CD4-positive, alpha-beta memory T cell (primary cell): ENCODE measurements at places on chromosomes 7 and 10. TPM values are rescaled to one million over a fixed set of nuclear protein-coding genes. Genes with fewer than 3 reads are reported as not detected.

DNA sequence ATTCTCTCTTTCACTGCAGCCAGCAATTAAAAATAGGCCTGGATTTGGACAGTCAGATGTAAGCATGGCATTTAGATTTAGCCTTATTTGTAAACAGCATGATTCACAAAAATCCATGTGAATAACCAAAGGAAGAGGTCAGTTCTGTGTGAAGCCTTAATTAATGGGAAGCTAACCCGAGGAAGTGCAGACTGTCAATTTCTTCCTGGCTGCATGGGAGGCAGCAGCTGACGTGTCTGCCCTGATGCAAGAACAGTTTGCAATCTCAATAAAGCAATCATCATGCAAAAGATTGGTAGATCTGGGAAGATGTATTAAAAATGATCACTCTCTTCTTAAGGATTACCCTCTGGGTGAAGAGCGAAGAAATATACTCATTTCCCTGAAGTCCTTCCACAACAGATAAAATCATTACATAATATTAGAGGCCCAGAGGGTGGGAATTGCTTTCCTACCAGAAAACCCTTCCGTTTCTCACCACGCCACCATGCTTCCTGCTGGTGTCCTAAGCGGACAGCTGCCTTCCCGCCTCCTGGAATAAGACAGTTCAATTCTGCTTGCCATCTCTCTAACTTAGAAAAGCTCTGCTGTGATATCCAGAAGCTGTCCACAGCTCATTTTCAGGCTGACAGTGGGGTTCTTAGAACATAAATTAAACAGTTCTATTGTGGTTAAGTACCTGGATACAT, 526.7 kb upstream of the NRP1 start:
- DNase-seq = no peak

GRCh38 chr7:158027646-158028045, 560.0 kb downstream of the PTPRN2 start:
- no peak for DNase-seq

DNA sequence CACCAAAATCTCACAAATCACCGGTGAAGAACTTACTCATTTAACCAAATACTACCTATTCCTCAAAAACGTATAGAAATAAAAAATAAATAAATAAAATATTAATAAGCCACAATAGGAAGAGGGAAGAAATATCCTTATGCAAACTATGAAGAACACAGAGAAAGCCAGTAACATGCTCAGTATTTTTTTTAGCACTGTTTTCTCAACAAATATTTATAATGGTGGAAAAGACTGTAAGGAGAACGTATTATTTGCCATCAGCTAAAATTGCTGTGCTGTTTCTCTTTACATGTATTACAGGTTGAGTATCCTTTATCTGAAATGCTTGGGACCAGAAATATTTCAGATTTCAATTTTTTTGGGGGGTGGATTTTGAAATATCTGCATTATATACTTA, 21.0 kb downstream of the KIAA1217 start:
- DNase-seq = no peak

GRCh38 chr10:29322918-29323317, 34.0 kb downstream of the LYZL1 start:
- DNase-seq = no peak

DNA sequence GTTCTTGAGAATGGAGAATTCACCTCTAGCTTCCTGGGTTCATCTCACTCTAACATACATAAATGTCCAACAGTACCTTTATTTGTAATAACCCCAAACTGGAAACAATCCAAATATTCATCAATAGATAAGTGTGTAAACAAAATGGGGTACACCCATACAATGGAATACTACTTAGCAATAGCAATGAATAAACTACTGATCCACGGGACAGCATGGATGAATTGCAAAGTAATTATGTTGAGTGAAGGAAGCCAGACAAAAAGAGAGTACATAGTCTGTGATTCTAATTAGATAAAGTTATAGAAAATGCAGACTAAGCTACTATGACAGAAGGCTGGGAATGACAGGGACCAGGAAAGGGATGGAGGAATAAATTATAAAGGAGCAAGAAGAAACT, 391.3 kb downstream of the CCSER2 start:
- no peak for DNase-seq

DNA sequence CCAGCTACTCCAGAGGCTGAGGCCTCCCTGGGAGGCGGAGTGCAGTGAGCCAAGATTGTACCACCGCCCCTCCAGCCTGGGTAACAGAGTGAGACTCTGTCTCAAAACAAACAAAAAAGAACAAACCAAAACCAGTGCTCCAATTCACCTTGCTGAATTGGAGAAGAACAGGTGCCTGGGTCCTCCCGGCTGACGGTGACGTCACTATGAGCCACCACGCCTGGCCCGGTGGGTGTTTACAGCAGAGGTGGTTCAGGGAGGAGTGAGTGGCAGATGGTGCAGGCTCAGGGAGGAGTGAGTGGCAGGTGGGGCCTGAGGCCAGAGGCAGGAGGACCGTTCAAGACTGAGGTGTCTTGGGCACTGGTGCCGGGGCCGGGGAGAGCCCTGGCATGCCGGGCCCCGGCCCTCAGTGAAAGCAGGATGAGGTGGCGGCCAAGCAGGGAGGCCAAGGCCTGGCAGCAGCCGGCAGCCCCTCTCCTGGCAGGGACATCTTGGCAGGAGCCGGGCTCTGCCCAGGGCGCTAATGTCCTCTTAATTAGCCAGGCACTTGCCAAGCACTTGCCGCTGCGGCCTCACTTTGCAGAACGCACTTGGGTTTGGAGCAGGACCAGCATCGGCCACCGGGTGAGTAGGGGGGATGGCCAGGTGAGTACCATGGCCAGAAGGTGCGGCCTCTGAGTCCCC, 162.8 kb upstream of the TNRC18 start:
- DNase-seq = no peak

DNA sequence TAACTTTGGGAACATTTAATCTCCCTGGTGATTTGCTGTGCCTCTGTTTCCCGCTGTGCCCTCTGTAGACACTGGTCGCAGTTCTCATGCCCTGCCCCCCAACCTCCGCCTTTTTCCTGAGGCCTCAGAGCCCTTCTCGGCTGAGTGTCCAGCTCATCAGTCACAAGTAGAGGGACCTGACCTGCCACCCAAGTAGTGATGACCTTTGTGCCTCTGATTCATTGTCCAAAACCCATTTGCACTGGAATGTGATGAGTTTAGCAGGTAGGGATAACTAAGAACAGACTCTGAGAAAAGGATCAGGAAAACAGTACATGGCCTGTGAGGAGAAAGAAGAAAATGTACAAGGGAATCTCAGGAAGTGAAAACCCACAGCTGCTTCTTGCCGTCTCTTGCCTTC, 58.8 kb downstream of the LANCL2 start:
- no peak for DNase-seq

DNA sequence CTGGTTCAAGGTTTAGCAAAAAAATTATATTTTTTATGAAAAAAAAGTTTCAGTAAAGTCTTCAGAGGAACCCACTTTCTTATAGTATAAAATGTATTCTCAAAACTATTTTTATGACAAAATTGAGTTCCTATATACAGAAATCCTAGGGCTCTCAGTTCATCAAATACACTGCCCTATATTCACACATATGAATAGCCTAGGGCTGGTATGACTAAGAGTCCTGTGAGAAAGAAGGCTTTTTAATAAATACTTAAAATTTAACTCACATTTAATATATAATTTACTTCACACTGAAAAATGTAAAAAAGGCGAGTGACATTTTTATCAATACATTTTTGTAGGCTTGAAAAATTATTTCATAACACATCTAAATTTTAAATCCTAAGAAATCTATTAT, 16.6 kb downstream of the CHCHD3 start:
- DNase-seq = no peak

GRCh38 chr7:87926581-87927461, 7.2 kb upstream of the ADAM22 start:
- no peak for DNase-seq

DNA sequence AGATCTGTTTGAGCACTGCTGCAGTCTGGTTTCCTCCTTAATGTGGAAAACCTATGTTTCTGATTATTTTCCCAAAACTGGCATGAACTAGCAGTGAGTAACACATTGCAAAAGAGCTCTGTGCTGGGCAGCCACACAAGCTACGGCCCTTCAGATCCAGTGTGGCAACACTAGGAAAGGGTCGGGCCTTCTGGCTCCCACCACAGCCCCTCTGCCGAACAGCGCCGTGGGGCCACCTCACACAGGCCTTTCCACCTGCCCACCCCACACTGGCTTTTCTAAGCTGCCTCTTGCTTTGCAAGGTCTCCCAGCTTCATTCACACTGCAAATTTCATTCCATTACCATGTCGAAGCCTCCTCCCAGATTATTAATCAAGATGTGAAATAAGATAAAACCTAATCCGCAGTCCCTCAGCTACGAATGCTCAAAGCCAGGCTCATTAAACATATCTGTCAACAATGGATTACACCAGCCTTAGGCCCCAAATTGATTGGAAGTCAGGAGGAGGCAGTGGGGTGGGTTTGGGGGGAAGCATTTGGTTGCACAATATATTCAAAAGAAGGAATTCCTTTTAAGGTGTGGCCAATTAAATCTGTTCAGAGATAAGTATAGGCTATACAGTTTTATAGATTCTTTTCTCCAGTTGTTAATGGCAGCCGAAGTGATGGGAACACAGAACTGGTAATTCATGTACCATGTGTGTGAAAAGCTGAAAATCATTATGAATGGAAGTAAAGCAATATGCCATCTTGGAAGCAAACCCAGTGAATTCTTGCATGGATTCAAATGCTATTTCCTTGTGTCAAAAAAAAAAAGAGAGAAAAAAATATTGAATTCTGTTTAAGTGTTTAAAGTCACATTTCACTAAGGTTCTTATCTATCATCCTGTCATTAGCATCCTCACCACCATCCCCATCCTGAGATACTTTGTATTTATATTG, 223.7 kb downstream of the MTERF1 start:
- no peak for DNase-seq

GRCh38 chr10:64081947-64082482, 560.8 kb downstream of the REEP3 start:
- DNase-seq = no peak

DNA sequence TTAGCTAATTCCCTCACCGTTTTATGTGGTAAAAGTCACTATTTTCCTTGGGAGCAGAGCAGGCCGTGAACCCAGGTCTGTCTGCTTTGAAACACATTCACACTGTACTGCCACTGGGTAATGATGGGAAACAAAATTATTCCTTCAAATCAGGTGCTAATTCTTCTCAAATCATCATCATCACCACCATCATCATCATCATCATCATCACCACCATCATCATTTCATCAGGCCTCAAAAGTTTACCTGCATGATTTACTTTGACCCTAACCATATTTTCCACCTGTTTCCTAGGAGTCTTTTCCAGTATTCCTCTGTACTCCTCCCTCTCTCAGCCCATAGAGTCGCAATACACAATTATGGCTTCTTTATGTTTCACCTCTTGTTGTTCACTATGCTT, 220.5 kb downstream of the GLI3 start:
- DNase-seq = no peak

- no peak for DNase-seq
Measured at GRCh38 chr10:22329150-22329549, 8.3 kb downstream of the BMI1 start.

- DNase-seq = no peak
Measured at GRCh38 chr10:74055383-74056049, 57.6 kb downstream of the VCL start.

DNA sequence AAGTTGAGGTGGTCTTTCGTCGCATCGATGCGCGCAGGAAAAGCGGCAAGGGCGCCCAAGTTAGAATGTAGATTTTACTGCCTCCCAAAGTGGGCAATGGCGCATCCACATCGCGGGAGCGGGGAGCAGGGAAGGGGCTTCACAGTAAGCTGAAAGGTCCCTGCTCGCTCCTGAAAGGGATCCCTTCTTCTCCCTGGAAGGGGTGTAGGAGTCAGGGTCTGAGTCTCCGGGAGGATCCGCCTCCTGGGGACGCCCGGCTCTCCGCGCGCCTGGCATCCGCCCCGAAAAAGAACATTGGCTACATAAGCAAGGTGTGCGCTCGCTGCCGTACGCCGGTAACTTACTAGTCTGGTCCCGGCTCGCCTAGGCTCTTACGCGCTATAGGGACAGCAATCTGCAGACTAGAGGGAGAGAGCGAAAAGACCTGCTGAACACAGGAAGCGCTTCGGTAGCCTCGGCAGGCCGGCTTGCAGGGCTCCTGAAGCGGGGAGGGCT, 804 bp downstream of the UNC5B start:
- DNase-seq = no peak

GRCh38 chr10:112360308-112361270, 13.3 kb upstream of the ACSL5 start:
- DNase-seq = no peak

GRCh38 chr10:10364902-10365301, 652.8 kb upstream of the CELF2 start:
- no peak for DNase-seq

DNA sequence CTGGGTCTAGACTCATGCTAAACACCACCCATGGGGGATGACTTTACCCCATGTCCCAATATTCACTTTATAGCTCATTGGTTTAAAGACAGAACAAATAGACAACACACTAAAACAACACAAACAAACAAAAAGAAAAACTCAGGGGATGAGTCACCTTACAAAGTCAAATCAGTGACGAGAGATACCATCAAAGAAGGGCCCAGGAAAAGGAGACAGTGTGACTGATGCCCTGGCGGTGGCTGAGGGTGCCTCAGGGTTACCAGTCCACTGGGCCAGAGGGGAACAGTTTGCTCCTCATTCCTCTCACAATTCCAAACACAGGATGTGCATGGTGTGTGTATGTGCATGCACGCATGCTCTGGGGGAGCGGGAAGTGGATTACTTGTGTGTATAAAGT, 171.3 kb upstream of the PRKCQ start:
- DNase-seq = no peak

DNA sequence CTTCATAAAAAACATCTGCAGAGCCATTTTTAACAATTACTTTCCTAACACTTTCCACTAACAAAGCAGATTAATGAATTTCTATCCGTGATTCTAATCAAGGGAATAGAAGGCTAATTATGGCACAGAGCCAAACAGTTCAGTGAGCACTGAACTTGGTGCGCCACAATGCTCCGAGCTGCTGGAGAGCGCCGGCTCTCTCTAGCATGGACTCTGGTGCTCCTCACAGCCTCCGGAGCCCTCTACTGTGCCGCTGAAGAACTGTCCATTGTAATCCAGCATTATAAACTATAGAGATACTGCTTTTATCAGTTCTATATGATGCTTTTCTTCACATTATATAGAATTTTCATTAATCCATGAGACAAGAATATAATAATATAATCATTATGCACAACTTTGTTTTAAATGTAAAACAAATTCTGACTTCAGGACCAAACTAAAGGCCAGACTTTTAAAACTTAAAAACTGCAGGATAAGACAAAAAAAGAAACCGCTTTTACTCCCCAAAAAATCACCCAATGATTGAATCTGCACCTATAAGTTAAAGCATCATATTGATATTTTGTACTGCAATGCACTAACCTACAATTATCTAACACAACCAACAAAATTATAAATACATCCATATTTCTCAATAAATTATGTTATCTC, 123.6 kb downstream of the RNF32 start:
- DNase-seq = no peak

- no peak for DNase-seq
Measured at GRCh38 chr7:152476551-152476950, 40.7 kb upstream of the KMT2C start.

The PDCD11 gene
- 2.5 TPM for polyA plus RNA-seq

The C7orf33 gene
- polyA plus RNA-seq = not detected

The FAM131B gene
- polyA plus RNA-seq = not detected

The ZNF25 gene
- 6.6 TPM for polyA plus RNA-seq

The IPMK gene
- polyA plus RNA-seq = 2.0 TPM

The CDHR1 gene
- polyA plus RNA-seq = not detected

The C10orf67 gene
- polyA plus RNA-seq = 0.16 TPM

The PON1 gene
- not detected for polyA plus RNA-seq

The SLC26A4 gene
- not detected for polyA plus RNA-seq

The CLIP2 gene
- polyA plus RNA-seq = 0.36 TPM

The COL28A1 gene
- not detected for polyA plus RNA-seq

The IL6 gene
- polyA plus RNA-seq = not detected

The KLLN gene
- polyA plus RNA-seq = not detected

The RPEL1 gene
- polyA plus RNA-seq = not detected

The NOS3 gene
- polyA plus RNA-seq = 14.9 TPM

The CUZD1 gene
- 0.89 TPM for polyA plus RNA-seq
